ENCODE measurements at places on chromosomes 3 and 15.

- no peak for DNase-seq
Observed at GRCh38 chr15:91133511-91133910, 33.5 kb downstream of the SV2B start.

DNA sequence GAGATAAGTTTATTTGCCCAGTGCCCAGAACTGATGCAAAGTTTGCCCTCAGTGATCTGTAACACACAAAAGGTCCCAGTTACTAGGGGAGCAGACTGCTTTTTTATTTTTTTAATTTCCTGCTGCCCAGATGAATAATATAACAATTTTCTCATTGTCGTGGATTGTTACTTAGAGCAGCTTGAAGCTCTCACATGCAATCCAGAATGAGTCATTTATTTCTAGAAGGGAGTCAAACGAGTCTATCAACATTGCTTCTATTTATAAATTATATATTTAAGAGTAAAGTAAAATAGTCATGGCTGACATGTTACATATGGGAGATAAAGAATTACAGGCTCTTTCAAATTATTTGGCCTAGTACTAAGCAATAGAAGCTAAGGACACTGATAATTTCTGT is 41.3 kb downstream of the MEIS2 start:
- DNase-seq: no peak

- no peak for DNase-seq
Observed at GRCh38 chr3:167615030-167615429, 38.7 kb downstream of the WDR49 start.

- DNase-seq: no peak
Observed at GRCh38 chr15:52251144-52251860, 44.3 kb downstream of the MYO5C start.

- no peak for DNase-seq
Observed at GRCh38 chr3:33064929-33065328, 32.0 kb downstream of the GLB1 start.

GRCh38 chr3:155323063-155323666 is 29.7 kb upstream of the STRIT1 start:
- peak; percentile 31 for DNase-seq

DNA sequence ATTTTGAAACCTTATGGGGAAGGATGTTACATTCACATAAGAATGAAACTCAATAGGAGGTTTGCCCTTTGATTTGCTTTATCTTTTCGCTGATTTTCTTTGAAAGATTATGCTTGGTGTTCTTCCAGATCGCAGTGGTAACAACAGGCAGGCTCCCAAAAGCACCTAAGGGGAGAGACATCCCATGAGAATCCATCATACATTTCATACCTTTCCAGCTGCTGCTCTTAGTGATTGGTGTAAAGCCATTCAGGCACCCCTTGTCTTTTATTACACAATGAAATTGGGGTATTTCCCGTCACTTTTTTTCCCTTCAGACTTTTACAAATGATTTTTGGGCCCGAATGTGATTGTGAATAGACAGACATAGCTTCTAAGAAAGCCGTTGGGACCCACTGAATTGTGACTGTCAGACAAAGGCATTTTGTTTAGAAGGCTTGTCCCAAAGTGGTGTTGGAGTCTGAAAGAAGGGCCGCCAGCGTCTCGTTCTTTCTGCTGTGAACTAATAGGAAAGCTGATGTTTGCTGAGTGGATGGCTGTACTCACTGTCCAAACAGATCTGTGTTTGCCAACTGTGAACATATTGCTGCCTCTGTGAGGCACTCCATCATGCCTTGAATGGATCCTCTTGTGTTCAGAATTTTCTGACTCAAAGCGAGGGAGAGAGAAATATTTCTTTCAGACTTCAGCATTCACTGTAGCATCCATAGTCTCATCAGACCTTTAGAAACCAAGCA is 164.3 kb downstream of the FNDC3B start:
- no peak for DNase-seq

GRCh38 chr3:19457449-19457848 is 309.1 kb downstream of the KCNH8 start:
- no peak for DNase-seq

DNA sequence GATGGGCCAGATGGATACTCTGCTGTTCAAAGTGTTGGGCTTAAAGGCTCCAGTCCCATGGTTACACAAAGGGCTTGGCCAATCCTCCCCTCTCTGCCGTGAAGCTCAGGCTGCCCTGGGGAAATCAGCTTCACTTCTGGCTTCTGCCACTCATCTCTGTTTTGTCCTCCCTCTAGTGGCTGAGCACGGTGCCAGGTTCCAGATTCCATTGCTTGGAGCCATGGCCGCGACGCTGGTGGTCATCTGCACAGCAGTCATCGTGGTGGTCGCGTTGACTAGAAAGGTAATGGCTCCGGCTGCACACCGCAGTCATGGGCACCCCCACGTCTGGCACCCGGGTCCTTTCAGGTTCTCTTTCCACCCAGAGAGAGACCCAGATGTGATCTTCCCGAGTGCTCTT is 5.6 kb downstream of the TIGIT start:
- DNase-seq: no peak

DNA sequence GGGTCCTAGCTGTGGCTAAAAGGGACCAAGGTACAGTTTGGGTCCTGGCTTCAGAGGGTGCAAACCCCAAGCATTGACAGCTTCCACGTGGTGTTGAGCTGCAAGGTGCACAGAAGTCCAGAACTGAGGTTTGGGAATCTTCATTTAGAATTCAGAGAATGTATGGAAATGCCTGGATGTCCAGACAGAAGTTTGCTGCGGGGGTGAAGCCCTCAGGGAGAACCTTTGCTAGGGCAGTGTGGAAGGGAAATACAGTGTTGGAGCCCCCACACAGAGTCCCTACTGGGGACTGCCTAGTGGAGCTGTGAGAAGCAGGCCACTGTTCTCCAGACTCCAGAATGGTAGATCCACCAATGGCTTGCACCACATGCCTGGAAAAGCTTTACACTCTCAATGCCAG is 17.9 kb downstream of the RNF13 start:
- DNase-seq: no peak

DNA sequence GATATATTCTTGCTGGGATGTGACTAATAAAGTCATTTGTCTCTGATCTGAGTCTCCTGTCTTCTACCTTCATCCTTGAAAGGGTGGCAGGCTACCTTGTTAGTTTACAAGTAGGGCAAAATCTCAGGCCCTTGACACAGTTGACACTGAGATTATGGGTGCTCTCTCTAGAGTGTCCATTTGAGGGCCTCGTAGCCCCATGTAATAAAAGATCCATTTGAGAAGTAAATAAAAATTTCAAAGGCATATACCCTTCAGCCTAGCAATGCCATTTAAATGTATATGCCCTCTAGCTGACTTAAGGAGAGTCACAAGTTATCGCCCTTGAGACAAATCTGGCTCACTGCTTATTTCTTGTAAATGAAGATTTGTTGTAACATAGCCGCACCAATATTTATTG is 98.6 kb downstream of the TCF12 start:
- no peak for DNase-seq

DNA sequence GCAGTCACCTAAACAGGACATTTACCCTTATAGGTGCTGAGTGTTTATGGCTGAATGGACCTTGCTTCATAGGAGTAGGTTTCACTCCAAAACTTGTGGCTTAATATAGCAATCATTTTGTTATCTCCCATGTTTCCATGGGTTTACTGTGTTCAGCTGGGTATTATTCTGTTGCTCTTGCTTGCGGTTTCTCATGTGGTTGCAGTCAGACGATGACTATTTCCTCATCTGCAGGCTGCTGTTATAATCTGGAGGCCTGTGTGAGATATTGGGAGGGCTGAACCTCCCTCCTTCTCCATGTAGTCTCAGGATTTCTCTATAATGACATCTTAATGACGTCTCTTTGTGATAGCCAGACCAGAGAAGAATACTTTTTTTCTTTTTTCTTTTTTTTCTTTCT is 98.1 kb downstream of the ZPLD1 start:
- DNase-seq: no peak

DNA sequence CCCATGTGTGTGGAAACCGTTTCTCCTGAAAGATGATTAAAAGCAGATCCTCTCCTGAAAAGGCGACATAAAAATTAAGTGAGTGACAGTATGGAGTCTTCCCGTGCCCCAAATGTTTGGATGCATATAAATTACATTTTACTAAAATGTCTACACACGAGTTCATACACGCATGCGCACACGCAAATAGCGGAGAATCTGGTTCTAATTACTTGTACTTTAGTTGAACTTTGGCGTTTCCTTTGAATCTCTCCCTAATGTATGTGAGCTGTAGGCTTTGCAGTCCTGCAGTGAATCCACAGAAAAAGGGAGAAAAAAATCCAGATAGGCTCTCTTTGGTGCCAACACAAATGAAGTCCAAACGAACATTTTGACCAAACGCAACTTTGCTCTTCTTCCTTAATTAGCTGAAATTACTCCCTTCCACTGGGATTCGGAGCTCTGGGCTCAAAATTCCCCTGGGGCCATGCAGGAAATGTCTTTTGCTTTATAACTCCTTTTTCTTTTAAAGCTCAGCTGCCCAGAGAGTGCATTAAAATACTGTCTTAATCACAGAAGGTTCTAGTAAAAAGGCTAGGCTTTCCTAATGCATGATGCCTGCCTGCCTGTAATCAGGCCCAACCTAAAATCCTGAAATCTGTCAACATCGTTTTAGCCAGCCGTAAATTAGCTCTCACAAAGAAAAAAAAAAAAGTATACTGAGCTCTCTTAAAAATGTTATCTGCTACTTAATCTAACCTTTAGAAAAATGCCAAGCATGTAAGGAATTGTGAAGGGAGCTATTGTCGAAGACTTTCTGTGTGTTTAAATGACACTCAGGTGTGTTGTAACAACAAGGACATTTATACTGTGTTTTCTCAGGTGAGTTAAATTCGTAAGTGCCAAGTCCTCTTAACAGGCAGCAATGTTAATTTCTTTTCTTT is 26.2 kb downstream of the RARB start:
- no peak for DNase-seq

GRCh38 chr3:77242371-77242770 is 202.5 kb downstream of the ROBO2 start:
- DNase-seq: no peak

GRCh38 chr3:94373456-94373855 is 310.6 kb downstream of the NSUN3 start:
- DNase-seq: no peak

DNA sequence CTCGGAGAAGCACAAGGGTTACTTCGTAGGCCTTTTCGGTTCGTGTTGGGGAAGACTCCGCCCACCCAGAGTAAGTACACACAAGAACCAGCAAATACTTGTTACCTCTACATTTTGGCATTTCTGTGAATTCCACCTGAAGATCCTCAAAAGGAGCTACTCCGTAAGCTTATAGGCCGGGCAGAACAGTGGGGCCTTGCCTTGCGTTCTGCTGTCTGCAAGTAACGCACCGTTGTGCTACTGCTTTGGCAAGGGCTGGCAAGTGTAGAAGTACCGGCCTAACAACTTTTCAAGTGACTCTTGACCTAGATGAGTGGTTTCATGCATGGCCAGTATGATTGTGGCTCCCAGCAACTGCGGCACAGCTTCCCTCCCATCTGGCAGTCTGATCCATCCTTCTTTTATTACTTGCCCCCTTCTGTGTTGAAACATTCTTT is 6.4 kb upstream of the DNAAF4 start:
- no peak for DNase-seq

DNA sequence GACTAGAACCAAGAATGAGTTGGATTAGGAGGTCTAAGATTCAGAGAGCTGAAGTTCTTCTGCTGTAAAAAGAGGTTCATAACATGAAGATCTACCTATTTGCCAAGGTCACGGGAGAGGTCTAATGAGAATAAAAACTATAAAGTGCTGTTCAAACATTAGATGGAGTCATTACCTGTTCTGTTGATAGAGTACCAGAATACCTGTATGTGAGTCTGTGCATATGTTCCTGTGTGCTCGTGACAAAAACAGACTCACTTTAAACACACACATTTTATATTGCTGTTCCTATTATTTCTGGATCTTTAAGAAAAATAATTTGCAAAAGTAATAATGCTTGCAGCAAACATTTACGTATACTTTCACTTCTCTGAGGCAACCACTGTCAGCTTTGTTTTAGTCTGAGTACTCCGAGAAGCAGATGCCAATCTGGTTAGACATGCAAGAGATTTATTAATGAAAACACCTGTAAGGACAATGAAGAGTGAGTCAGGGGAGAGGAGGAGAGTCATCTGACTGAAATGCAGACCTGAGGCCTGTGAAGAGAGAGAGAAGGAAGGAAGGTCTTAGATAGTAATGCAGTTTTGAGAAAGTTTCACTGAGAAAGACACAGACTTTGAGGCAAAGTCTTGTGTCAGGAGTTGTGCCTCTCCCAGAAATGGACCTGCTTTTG is 221.2 kb downstream of the SQOR start:
- no peak for DNase-seq

DNA sequence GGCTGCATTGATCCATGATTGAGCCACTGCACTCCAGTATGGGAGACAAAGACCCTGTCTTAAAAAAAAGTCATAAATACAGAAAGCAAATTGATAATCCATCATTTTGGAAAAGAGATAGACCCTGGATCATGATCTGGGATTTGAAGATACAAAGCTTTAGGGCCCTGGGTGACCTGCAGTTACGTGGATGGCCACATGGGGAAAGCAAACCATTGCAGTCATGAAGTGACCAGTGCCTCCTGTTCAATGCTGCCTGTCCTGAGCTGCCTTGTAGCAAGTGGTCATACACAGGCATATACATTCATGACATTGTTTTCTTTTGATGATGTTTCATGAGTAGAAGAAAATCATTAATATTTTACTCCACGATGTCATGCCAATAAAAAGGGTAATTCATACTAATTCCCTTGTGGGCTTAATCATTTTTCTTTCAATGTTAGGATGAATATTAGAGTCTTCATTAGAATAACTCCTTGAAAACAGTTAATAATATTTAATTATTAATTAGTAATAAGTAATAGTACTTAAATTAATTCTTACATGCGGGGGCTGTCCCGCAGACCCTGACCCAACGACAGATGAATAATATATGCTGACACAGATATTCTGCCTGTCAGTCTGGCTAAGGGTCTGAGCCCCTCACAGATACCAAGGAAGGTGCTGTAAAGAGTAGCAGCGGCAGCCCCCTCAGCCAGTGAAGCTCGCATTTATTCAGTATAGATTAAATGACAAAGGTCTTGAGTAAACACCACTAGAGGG is 109.0 kb upstream of the UNC13C start:
- no peak for DNase-seq

- no peak for DNase-seq
Observed at GRCh38 chr15:62269504-62269903, 104.4 kb upstream of the C2CD4B start.

GRCh38 chr15:74552773-74553441 is 11.9 kb downstream of the ARID3B start:
- DNase-seq: no peak

GRCh38 chr15:25089577-25089976 is 134.8 kb downstream of the SNRPN start:
- DNase-seq: no peak

- DNase-seq: no peak
Observed at GRCh38 chr3:41236228-41236627, 36.9 kb downstream of the CTNNB1 start.

DNA sequence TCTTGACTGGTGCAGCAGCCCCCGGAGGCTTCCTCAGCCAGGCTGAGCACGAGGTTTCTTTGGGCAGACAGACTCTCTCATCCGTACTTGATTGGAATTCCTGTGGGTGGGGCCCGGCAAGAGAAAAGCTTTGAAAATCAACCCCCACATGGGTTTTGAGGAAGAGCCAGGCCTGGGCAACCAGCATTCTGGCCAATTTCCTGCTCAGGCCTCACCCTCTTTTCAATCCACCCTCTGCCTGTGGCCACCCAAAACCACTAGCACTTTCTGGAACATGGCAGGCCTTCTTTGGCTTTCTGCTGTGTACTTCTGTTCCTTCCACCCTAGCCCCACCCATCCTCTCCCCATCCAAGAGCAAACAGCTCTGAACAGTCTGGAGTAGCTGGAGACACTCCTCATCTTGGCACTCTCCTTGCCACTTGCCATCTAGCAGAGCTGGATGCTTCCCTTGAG is 5.9 kb downstream of the MYO5C start:
- DNase-seq: no peak

GRCh38 chr15:35123743-35124142 is 38.6 kb upstream of the NANOGP8 start:
- DNase-seq: no peak

Data from GM12864 (cell line).